Glomerular endothelial cell (primary cell): ENCODE measurements at places on chromosomes 3 and 15. TPM values are rescaled to one million over a fixed set of nuclear protein-coding genes. Genes with fewer than 3 reads are reported as not detected.

ATOSA gene
- total RNA-seq, result 14.4 and 36.0 TPM in 2 replicates

MNS1 gene
- total RNA-seq, result 0.53 and 2.2 TPM in 2 replicates

C3orf52 gene
- total RNA-seq, result 3.7 and 3.8 TPM in 2 replicates

MST1R gene
- 0.10 and 0.18 TPM in 2 replicates for total RNA-seq

SPESP1 gene
- 0.92 and 1.5 TPM in 2 replicates for total RNA-seq
